ENCODE measurements at places on chromosomes 2 and 18.

DNA sequence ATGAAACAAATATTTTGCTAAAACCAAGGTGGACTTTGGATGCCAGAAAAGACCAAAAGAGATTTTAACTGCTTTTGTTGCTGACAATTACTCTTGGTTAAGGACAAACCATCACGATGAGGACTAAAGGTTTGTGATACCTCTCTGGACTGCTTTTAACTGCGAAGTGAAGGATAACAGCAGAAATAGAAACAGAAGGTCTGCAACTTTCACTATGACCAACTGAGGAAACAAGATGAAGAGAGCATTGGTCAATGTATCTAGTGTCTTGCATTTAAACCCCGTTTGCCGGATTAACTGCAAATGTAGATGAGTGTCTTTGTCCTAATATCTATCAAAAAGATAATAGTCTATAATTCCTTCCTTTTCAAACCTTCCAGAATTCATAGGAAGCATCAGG, 541.7 kb downstream of the ERBB4 start:
- no peak for DNase-seq

DNA sequence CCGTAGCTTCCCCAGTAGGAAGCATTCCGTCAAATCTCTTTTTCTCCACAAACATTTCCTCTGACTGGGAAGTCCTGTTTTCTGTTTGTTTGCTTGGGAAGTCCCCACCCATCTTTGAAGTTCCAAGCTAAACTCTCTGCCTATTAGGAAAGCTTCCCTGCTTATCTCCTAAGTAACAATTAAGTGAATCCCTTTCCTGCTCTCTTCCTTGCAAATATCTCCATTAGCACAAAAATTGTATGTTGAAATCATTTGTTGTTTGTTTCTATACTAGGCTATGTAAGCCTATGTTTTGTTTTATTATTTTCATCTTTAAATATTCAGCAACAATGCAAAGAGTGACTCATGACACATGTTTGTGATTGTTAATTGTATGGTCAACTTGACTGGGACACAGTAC, 812.6 kb upstream of the LRATD1 start:
- DNase-seq = no peak

DNA sequence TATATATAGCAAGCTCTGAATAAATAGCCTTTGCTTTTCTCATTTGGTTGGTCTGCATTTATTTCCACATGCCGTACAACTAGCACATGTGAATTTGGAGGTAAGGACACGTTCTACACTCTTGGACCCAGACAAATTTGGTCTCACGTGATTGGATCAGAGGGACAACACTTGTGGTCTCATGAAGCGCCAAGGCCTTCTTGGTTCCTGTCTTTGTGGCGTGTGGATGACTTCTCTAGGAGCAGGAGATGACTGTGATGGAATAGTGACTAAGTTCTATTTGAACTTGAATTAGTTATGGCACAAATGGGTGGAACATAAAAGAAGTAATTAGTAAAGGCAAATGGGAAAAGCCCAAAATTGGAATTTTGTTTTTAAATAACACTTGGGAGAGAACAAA, 206.9 kb downstream of the BCL2 start:
- DNase-seq = no peak

DNA sequence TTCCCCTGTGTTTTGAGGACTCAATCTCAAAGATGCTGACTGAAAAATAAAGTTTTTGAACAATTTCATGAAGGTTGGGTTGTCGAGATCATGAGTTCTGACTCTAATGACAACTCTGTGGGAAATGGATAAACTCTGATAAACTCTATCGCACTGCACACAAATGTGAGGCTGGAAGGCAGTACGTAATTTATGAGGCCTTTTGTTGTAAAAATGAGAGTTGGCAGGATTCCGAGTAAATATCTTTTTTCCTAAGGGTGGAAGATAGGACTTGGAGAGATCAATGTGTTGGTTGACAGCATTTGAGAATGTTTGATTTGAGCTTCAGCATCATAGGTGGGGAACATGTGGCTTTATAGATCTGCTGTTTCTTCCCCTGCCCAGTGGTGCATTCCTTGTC, 90.4 kb downstream of the SPTBN1 start:
- DNase-seq = no peak

GRCh38 chr18:45107425-45107824, 426.7 kb downstream of the SETBP1 start:
- DNase-seq = no peak

DNA sequence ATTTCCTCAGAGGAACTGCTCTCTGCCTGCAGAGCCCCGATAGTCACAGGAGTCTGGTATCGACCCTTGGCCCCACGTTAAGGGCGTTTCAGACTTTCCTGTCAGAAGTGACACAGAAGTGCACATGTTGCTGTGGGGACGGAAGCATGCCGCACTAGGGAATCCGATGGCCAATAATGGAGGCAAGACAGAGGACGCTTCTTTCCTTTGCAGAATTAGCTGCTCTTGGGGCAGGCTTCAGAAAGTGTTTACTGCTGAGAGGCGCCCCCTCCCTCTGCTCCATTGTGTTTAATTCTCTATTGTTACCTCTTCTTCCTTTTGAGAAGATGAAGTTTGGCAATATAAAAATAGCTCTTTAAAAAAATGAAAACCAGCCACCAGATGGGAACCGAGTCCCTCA, 118.6 kb upstream of the EML6 start:
- no peak for DNase-seq

GRCh38 chr2:100339823-100340222, 17.5 kb upstream of the LONRF2 start:
- DNase-seq = no peak

DNA sequence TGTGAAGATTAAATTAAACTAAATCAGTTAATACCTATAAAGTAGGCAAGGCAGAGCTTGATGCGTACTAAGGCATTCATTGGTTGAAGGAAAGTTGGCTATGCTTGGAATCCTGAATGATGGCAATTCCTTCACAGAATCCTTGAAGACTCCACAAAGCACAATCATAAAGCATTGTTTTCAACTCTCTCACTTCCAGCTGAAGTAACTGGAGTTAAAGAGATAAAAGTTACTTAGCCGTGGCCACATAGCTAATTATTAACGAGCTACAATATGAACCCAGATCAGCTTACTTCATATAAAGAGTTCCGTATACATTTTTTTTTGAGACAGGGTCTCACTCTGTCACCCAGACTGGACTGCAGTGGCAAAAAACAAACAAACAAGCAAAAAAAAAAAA, 483.9 kb upstream of the DDX18 start:
- DNase-seq = no peak

GRCh38 chr2:200479692-200480265, 30.1 kb downstream of the KCTD18 start:
- no peak for DNase-seq

DNA sequence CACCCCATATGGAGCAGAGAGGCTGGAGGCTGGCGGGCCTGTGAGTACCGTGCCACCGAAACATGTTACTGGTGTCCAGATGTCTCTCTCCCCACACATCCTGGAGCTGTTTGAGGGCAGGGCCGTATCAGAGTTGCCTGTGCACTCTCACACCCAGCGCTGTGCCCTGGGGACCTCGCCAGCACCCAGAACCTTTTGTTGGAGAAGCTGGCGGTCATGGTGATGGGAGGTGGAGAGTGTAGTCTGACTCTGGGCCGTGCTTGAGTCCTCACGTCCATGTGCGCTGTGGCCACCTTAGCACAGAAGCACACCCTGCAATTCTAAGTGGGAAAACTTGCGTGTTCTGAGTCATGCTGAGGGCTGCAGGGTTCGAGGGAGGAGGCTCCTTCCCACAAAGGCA, 259.2 kb downstream of the NDUFA10 start:
- DNase-seq = no peak

DNA sequence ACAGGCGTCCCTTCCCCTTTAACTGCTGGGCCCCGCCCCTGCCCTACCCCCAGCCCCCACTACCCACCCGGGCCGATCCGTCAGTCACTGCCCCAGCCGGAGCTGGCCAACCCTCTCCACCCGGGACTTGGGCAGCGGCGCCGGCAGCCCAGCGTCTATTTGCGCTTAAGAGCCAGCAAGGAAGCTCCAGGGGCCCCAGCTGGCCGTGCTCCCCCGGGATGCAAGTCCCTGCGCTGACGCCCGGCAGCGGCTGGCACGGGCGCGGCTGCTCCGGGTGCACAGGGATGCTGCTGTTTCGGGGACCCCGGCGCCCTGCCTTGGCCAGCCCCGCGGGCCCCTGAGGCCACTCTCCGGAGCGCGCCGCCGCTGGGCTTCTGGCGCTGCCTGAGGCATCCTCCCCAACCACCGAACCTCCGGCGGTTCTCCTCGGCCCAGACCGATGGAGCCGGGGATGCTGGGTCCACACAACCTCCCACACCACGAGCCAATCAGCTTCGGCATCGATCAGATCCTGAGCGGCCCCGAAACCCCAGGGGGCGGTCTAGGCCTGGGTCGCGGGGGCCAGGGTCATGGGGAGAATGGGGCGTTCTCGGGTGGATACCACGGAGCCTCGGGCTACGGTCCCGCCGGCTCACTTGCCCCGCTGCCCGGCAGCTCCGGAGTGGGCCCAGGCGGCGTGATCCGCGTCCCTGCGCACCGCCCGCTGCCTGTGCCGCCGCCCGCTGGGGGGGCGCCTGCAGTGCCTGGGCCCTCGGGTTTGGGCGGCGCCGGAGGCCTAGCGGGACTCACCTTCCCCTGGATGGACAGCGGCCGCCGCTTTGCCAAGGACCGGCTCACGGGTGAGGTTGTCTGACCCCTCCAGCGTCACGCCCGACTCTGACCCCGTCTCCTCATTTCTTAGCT, at the start of gene TLX2:
Gene TLX2 (plus strand): TSS at position 83 of the 903 bp plus-strand sequence. CDS start 357 bp downstream, at position 440.
- no peak for DNase-seq

GRCh38 chr2:86301711-86302202, 35.7 kb downstream of the REEP1 start:
- no peak for DNase-seq

DNA sequence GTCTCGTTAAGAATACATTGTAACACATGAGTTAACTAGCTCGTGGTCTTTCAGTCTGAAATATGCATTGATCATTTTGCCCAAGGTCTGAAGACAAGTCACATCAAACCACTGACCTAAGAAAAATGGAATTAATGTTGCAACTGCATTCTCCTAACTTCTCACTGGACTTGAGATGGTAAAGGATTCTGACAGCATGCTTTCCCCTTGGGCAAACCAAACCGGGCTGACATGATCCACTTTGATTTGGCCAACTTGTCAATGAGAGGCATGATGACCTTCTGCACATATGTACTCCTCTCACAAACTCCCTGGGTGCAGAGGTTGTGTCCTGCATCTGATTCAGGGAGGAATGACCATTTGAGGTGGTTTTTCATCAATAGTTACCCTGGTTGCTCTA, 1982.5 kb upstream of the PIK3C3 start:
- DNase-seq = no peak

- no peak for DNase-seq
Measured at GRCh38 chr18:57080479-57080878, 66.4 kb upstream of the BOD1L2 start.

DNA sequence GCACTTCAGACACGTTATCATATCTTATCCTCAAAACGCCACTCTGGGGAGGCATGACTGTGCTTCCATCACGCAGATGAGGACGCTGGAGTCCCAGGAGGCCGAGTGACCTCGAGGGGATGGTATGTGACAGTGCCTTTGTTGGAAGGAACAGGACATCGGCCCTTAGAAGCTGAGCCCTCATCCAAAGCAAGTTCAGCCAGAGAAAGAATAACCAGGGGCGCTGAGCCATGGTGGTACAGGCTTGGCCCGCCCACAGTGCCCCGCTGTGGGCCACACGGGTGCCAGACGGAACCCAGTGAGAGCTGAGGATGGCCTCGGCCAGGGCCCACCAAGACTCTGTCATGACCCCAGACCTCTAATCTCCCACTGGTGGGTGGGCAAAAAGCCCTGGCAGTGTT, 31.3 kb downstream of the HS1BP3 start:
- no peak for DNase-seq

DNA sequence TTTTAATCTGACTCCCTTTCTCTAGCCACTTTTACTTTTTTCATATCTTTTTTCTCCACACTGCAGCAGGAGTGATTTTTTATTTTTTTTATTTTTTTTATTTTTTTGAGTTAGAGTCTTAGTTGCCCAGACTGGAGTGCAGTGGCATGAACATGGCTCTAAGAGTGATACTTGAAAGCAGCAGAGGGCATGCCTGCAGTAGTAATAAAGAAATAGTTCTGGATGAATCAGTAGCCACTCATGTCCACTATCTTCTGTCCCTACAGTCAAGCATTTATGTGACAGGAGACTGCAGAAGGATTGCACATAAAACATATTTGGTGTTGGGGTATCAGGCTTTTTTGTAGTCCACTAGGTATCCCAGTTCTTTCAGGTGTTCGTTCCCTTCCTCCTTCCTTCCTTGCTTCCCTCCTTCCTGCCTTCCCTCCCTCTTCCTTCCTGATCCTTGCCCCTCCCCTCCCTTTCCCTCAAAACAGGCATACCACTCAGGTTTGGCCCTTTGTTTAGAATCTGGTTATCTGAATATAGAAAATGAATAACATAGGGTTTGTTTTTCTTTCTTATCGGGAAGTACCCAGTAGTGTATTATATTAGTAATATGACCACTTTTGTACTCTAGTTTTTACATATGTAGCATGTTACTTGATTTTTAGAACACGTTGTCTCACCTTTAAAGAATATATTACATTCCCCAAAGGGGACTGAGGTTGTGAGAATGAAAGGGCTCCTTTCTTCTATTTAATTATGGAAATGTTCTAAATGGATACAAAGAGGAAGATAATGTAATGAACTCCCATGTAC, 23.5 kb downstream of the MIB1 start:
- DNase-seq = no peak

- DNase-seq = no peak
Measured at GRCh38 chr18:24009651-24010333, 4.8 kb upstream of the TTC39C start.

DNA sequence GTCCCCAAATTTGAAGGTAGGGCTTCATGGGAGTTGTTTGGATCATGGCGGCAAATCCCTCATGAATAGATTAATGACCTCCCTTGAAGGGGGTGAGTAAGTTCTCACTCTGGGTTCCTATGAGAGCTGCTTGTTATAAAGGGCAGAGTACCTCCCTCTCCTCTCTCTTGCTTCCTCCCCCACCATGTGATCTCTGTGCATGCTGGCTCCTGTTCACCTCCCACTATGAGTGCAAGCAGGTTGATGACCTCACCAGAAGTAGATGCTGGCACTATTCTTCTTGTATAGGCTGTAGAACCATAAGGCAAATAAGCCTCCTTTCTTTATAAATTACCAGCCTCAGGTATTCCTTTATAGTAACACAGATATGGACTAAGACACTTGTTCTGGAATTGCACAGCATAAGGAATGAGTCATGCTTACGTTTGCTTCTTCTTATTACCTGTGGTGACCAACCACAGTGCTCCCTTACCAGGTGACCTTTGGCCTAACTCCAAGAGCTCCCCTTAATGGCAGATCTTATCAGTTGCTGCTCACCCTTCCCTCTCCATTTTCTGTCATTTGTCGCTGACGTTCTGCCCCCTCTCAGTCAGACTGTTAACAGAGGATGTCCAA, 559.5 kb upstream of the GCFC2 start:
- DNase-seq = no peak

GRCh38 chr2:199704358-199705238, 146.4 kb downstream of the FTCDNL1 start:
- DNase-seq = no peak

Data from activated CD8-positive, alpha-beta memory T cell treated with anti-CD3 and anti-CD28 coated beads for 1 hour (primary cell).